B cell (primary cell): ENCODE measurements at places on chromosomes 12 and 14.

- no peaks in the 10 kb centered on the region for H3K27me3 ChIP-seq
- no peak overlapping the region for H3K4me3 ChIP-seq
- no peaks in the 10 kb centered on the region for H3K36me3 ChIP-seq
Observed at GRCh38 chr12:21992823-21993222, 51.6 kb upstream of the ABCC9 start.

DNA sequence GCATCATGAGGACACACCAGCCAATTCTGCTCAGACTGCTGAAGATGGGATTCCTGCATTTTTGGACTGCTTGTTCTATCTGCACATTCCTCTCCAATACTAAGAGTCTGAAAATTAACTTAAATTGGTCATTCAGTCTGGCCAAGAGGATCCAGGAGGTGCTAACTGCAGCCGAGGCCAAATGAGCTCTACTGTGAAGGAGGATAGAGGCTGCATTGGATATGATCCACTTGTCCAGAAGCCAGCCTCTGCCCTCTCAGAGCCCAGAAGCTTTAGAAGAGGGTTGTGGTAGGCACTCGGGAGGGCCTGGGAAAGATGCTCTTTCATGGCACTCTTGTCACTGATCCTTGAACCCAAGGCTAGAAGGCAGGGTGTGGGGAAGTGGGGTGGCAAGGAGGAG lies 37.1 kb upstream of the PLEK2 start:
- no peaks in the 10 kb centered on the region for H3K27me3 ChIP-seq
- no peak overlapping the region for H3K4me3 ChIP-seq
- no peak overlapping the region for H3K27ac ChIP-seq
- H3K36me3 ChIP-seq: no peaks in the 10 kb centered on the region
- no peaks in the 10 kb centered on the region for H3K4me1 ChIP-seq

GRCh38 chr14:32950584-32950983 lies 11.9 kb downstream of the NPAS3 start:
- no peaks in the 10 kb centered on the region for H3K36me3 ChIP-seq
- H3K4me1 ChIP-seq: no peaks in the 10 kb centered on the region
- no peaks in the 10 kb centered on the region for H3K27me3 ChIP-seq

DNA sequence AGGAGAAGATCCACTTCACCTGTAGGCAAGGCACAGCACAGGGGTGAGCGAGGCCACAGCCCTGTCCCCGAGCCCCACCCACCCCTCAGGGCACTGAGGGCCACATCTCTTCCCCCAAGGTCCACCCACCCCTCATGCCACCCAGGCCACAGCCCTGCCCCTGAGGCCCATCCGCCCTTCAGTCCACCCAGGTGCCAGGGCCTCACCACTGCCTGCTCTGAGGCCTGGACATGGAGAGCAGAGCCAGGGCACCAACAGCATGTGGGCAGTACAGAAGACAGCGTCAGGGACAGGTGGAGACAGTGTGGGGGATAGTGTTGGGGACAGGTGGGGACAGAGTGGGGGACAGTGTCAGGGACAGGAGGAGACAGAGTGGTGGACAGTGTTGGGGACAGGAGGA lies 138.3 kb downstream of the TMEM121 start:
- no peaks in the 10 kb centered on the region for H3K4me1 ChIP-seq
- DNase-seq: no peak
- no peaks in the 10 kb centered on the region for H3K27me3 ChIP-seq
- no peak overlapping the region for H3K27ac ChIP-seq
- H3K36me3 ChIP-seq: no peaks in the 10 kb centered on the region
- no peak overlapping the region for H3K4me3 ChIP-seq

GRCh38 chr14:91258011-91258618 lies 13.6 kb upstream of the GPR68 start:
- H3K27ac ChIP-seq: no peak overlapping the region
- no peaks in the 10 kb centered on the region for H3K36me3 ChIP-seq
- no peak overlapping the region for H3K4me3 ChIP-seq

DNA sequence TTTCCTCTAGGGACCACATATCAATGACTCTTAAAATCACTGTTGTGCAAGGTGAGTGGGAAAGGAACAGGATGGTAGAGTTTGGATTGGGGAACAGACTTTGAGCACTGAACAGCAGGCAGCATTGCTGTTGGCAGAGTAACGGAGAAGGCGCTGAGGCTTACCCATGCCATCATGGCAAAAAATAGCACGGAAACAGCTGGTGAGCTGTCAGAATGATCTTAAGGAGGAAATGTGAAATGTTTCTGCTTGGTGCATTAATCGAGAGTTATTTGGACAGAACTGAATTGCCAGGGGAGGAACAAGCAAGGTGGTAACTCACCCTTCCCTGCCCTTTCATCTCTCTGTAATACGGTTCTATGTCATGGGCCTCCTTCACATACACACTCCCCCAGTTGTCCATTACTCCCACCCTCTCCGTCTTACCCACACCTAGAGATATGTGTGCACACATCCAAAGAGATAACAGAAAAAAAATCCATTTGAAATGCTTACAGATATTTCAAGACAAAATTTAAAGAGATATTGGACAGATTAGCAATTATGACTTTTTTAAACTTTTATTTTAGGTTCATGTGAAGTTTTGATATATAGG lies 572.5 kb downstream of the DIO2 start:
- no peaks in the 10 kb centered on the region for H3K27me3 ChIP-seq
- H3K4me3 ChIP-seq: no peak overlapping the region
- no peak overlapping the region for H3K27ac ChIP-seq
- DNase-seq: no peak

- H3K4me3 ChIP-seq: no peak overlapping the region
- H3K27me3 ChIP-seq: no peaks in the 10 kb centered on the region
- DNase-seq: no peak
- no peaks in the 10 kb centered on the region for H3K36me3 ChIP-seq
- H3K4me1 ChIP-seq: no peaks in the 10 kb centered on the region
Observed at GRCh38 chr14:100032738-100033137, 32.5 kb upstream of the EVL start.

DNA sequence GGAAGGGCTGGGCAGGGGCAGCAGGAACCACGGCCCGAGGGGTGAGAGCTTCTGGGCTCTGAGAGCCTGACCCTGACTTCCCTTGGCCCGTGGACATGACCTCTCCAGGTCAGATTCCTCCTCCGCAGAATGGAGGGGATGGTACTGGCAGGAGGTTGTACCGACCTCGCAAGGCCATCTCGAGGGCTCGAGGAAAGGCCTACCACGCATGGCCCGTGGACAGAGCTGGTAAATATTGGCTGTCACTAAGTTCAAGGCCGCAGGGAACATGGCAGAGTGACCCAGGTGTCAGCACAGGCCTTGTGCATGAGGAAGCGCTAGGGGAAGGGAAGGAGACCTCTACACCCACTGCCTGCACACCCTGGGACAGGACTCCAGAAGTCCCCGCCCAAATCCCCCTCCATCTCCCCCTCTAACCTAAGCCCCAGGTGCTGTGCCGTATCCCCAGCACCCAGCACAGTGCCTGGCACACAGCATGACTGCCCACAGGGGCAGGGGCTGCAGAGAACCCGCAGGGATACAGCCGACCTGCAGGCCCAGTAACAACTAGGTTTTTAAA lies 54.9 kb upstream of the PPP2R5C start:
- peak overlapping the region; percentile 44 for H3K27ac ChIP-seq
- H3K4me3 ChIP-seq: no peak overlapping the region
- no peaks in the 10 kb centered on the region for H3K36me3 ChIP-seq
- H3K4me1 ChIP-seq: peaks cover 19% of the 10 kb centered on the region

DNA sequence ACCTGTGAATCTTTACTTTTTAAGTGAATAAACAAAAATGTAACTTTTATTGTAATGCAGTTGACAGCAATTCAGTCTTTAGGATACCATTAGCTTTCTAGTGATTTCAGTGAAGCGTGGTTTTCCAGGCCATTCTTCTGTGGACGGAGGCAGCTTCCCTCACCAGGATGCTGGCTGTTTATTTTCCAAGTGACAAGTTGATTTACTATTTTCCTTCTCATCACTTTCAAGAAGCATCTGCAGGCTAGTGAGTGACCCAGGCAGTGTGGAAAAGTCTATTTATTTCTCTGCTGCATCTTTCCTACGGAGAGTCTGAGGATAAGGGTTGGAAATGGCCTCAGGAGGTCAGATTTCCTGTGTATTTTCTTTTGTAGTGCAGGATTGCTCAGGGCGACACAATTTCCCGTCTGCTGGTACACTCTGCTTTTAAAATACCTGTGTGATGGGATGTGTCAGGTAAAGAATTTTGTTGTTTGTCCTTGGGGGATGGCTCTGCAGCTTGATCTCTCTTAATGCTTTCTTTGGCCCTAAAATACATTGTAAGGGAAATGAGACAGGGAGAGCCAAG lies 467.8 kb downstream of the NRXN3 start:
- no peak overlapping the region for H3K27ac ChIP-seq
- DNase-seq: no peak
- no peaks in the 10 kb centered on the region for H3K36me3 ChIP-seq
- H3K4me3 ChIP-seq: no peak overlapping the region
- H3K27me3 ChIP-seq: no peaks in the 10 kb centered on the region

DNA sequence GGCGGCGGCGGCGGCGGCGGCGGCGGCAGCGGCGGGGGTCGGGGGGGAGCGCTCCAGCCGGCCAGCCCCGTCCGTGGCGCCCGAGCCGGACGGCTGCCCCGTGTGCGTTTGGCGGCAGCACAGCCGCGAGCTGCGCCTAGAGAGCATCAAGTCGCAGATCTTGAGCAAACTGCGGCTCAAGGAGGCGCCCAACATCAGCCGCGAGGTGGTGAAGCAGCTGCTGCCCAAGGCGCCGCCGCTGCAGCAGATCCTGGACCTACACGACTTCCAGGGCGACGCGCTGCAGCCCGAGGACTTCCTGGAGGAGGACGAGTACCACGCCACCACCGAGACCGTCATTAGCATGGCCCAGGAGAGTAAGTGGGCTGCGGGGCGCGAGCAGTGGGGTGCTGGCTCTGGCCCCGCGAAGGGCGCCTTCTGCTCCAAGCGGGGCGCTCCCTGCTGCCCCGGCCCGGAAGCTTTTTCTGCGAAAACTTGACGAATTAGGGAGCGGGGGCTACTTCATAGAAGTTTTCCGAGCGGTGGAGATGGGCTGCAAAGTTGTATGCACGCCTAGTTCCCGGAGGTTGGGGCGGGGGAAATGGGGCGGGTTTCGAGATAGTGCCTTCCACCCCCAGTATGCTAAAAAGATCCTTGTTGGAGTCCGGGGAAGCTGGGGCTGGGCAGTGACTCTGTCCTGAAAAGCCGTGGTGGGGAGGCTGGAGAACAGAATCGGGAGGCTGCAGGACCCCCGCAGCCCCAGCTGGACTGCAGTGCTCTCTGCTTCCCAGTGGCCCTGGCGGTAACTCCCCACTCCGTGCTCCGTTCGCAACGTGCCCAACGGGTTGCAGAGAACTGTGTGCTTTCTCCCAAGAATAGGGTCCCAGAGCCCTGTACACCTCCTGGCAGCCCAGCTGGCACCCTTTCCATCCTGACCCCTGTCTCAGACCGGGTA lies 751 bp downstream of the GDF11 start:
- H3K4me1 ChIP-seq: peaks cover 20% of the 10 kb centered on the region
- no peak overlapping the region for H3K27ac ChIP-seq
- H3K27me3 ChIP-seq: no peaks in the 10 kb centered on the region
- DNase-seq: peak; percentile 71

GRCh38 chr12:49091056-49091835 lies 3.4 kb downstream of the DHH start:
- H3K27me3 ChIP-seq: no peaks in the 10 kb centered on the region
- peak; percentile 53 for DNase-seq
- H3K4me3 ChIP-seq: no peak overlapping the region
- H3K4me1 ChIP-seq: peaks cover 62% of the 10 kb centered on the region
- H3K36me3 ChIP-seq: no peaks in the 10 kb centered on the region

DNA sequence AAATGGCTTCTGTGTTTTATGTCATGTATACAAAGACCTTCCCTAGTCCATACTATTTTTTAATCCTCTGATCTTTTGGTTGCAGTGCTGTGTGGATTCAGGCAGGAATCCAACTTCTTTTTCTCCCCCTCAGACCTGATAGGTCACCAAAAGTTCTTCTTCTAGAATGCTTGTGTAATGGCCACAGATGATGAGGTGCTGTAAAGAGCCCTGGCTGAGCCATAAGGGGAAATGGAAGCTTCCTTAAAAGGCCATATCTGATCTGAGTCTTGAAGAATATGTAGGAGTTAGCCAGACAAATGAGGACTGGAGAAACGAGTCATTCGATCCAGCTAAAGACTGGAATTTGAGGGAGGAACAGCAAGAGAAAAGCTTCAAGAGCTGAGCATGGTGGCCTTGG lies 353.9 kb downstream of the PCNX1 start:
- H3K4me1 ChIP-seq: no peaks in the 10 kb centered on the region
- H3K27ac ChIP-seq: no peak overlapping the region
- H3K4me3 ChIP-seq: no peak overlapping the region
- DNase-seq: no peak
- H3K36me3 ChIP-seq: no peaks in the 10 kb centered on the region
- H3K27me3 ChIP-seq: no peaks in the 10 kb centered on the region

DNA sequence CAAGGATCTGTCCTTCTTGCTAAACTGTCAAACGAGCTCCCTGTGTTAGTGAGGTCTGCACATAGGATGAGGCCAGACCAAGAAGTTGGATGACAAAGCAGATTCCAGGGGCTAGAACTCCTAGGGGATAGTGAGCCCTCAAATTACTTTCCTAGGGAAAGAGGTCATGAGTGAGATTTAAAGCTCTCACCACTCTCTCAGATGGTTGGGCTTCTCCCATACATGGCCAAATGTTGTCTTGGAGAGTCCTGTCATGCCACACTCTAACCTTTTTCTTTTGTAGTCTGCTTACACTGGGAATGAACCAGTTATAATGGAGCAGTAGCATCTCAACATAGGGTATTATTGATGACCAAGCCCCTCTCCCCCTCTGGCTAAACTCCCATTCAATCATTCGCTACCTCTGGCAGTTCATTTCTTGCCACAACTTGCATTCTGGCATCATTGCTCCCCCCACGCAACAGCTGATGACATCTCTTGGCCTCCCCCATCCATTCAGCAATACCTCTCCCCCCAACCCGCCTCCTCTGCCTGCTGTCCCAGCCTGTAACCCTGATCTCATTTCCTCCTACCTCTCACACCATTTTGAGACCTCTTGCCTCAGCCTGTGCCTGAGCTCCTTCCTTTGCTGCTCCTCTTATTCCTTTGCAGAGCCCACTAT lies 64.7 kb upstream of the CISTR start:
- no peak overlapping the region for H3K4me3 ChIP-seq
- H3K36me3 ChIP-seq: no peaks in the 10 kb centered on the region
- H3K27me3 ChIP-seq: peaks cover 9% of the 10 kb centered on the region
- no peak overlapping the region for H3K27ac ChIP-seq
- peaks cover 8% of the 10 kb centered on the region for H3K4me1 ChIP-seq

GRCh38 chr12:97977870-97978405 lies 515.3 kb downstream of the RMST start:
- DNase-seq: no peak
- H3K4me1 ChIP-seq: no peaks in the 10 kb centered on the region
- no peak overlapping the region for H3K4me3 ChIP-seq
- no peaks in the 10 kb centered on the region for H3K27me3 ChIP-seq

GRCh38 chr14:104924421-104925213 lies at the start of gene PLD4:
PLD4 (plus strand) TSS chr14:104924879; CDS start chr14:104927141, 2,262 bp downstream.
- no peaks in the 10 kb centered on the region for H3K27me3 ChIP-seq
- H3K4me1 ChIP-seq: peaks cover 60% of the 10 kb centered on the region
- no peaks in the 10 kb centered on the region for H3K36me3 ChIP-seq
- DNase-seq: peak; percentile 81

GRCh38 chr12:29844667-29845066 lies 60.9 kb upstream of the TMTC1 start:
- no peak for DNase-seq
- H3K27ac ChIP-seq: no peak overlapping the region
- no peaks in the 10 kb centered on the region for H3K27me3 ChIP-seq
- H3K4me1 ChIP-seq: no peaks in the 10 kb centered on the region
- H3K36me3 ChIP-seq: no peaks in the 10 kb centered on the region

- no peaks in the 10 kb centered on the region for H3K36me3 ChIP-seq
- H3K27ac ChIP-seq: no peak overlapping the region
- no peak for DNase-seq
- H3K4me3 ChIP-seq: no peak overlapping the region
- H3K27me3 ChIP-seq: no peaks in the 10 kb centered on the region
Observed at GRCh38 chr14:38357557-38357956, 101.7 kb upstream of the CLEC14A start.
